Tongue (tissue), 3 donors: ENCODE measurements at places on chromosomes 12 and 14.

- peak; percentile 45 for DNase-seq
Observed at GRCh38 chr12:52434081-52434733, at the start of gene KRT75. KRT75 (minus strand) TSS chr12:52434371; CDS start chr12:52434304, 67 bp downstream.

DNA sequence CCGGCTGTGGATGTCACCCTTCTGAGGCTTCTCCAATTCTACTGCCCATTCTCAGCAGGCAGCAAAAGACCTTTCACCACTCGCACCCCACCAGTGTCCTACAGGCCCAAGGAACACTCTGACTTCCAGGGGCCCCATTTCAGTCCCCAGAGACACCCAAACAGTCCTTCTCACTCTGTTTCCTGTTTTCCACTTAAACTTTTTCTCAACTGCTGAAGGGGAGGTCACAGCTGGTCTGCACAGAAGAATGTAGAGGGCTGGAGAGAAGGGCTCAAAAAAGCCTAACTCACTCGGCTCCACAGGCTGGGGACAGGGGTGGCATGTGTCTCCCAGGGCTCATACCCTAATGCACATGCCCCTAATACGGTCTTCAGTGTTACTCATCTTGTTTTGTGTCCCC lies 4.2 kb upstream of the DTX1 start:
- DNase-seq = no peak

GRCh38 chr14:104925855-104926609 lies 1.4 kb downstream of the PLD4 start:
- no peak for DNase-seq

DNA sequence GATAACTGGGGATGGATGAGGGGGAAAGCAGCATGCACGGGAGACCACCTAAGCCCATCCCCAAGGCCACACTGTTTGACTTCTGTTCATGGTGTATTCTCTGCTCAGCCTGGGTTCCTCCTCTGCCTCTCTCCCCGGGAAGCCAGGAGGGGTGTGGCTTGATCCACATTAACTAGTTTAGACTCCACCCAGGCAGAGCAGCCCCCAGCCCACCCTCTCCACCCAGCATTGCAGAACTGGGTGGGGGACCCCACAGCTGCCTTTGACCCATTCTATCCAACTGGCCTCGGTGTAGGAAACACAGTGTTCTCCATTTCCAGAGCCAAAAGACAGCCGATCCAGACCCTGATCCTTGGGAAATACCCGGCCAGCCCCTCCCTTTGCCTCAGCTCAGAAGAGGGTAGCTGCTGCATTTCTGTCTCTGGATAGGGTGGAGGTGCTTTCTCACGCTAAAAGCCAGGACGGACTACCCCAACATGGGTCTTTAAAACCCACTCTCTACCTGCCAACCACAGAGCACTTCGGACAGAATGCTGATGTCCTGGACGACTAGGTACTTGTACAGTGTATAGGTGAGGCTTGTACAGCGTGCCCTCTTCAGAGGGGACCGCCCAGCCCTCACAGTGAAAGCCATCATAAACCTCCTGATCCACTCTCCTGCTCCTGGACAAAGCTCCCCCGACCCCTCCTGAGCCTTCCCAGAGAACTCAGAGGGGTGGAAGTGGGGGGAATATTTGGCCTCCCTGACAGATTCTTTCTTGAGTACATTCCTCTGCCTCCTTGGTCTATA lies 9.4 kb downstream of the SPRYD3 start:
- peak; percentile 50 for DNase-seq

DNA sequence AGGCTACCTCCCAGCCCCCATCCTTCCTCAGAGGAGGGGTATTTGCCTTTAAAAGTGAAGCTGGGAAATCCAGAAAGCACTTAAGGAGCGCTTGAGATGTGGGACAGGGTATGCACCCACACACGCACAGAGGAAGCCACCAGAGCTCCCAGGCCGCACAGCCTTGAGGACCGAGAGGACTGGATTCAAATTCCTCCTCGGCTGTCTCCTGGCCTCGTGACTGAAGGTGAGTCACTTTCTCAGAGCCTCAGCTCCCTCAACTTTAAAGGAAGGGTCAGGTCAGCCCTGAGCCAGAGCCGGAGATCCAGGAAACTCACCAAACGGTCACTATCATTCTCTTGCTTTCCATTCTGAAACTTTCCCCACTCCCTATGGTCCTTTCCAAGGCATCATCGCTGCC lies 37.6 kb downstream of the BCL11B start:
- no peak for DNase-seq

- peak; percentile 45 for DNase-seq
Observed at GRCh38 chr14:22821193-22822015, 6.2 kb upstream of the SLC7A7 start.

GRCh38 chr12:56146492-56147460 lies 5.6 kb upstream of the MYL6B start:
- no peak for DNase-seq

DNA sequence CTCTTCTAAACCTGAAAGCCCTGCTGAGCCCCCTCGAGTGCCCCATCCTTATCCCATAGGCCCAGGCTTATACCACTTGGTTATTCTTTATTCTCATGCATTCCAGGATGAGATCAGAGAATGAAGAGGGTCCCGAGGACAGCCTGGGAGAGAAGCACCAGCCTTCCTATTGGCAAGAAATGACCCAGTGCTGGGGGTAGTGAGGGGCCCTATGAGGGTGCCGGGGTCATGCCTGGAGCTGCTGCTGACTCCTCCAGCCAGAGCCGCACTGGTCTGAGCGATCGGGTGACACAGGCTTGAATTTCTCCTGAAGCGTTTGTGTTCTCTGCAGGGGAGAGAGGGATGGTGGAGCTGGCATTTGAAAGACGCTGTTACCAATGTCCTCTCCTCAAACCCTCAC lies 18.1 kb downstream of the MORN3 start:
- DNase-seq = peak; percentile 33

- DNase-seq = no peak
Observed at GRCh38 chr12:65319688-65320200, 41.3 kb downstream of the MSRB3 start.

GRCh38 chr14:97298331-97298730 lies 501.1 kb downstream of the VRK1 start:
- no peak for DNase-seq

GRCh38 chr12:112179341-112179740 lies 54.0 kb downstream of the TRAFD1 start:
- no peak for DNase-seq

DNA sequence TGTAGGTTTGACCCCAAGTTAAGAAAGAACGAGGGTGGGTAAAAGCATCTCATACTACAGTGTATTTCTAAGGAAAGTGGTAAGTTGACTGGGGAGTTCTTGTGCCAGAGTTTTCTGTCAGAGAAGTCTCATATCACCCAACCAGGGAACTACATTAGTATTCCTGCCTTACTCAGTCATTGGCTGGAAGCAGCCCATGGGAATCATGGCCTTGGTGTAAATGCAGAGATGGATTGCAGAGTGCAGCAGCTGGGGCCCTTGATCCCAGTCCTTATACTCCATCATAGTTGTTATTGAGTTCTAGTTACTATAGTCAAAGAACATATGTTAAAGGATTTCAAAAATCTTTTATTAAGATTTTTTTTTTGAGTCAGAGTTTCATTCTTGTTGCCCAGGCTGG lies 105.8 kb downstream of the MNAT1 start:
- peak; percentile 79 for DNase-seq

DNA sequence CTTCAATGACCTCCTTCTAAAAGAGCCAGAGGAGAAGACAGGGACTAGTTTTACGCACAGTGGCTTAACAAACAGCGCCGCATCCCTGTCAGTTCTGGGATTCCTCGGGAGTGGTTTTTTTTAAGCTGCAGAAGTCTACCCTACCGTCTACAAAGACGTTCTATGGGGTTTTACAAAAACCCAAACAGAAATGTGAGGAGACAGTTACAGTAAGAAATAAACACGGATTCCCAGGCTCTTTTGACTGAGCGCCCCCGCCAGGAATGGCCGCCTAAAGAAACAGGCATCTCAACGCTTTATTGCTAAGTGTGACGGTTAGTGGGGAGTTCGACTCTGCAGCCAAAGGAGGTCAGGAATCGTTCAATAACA lies 484 bp downstream of the ALKBH1 start:
- peak; percentile 53 for DNase-seq

GRCh38 chr12:1830981-1831963 lies 10.9 kb downstream of the LRTM2 start:
- peak; percentile 95 for DNase-seq

DNA sequence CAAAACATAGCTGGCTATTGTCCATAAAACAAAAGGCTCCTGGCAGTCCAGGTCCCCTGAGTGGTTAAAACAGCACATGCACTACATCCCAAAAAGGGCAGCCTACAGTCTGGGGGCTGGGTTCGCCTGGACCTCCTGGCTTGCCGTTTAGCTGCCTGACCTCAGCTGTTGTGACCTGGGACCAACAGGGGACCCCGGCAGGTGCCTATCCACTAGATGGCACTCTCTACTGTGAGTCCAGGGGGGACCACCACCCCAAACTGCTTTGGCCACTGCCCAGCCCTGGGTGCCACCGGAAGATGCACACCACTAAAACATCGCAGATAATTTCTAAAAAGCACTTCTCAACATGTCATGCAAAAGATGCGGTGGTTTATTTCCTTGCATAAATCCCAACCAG lies 2.9 kb upstream of the RTL1 start:
- peak; percentile 24 for DNase-seq

DNA sequence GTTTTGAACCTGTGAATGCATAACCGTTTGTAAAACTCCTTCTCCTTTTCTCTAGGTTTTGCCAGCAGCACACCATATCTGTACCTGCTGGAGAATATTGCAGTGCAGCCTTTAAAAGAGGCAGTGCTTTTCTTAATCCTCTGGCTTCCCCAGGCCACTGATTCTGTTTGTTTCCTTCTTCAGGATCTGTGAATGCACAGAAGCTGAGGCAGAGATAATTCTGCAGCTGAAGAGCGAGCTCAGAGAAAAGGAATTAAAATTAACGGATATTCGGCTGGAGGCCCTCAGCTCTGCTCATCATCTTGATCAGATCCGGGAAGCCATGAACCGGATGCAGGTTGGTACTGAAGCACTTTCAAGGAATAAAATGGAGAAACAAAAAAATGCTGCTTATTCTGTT lies 348.7 kb downstream of the NAV3 start:
- no peak for DNase-seq

GRCh38 chr14:65415613-65416012 lies 3.1 kb downstream of the FUT8 start:
- no peak for DNase-seq

GRCh38 chr12:93009533-93009932 lies 80.4 kb upstream of the EEA1 start:
- no peak for DNase-seq

- DNase-seq = peak; percentile 87
Observed at GRCh38 chr12:65568517-65568916, 255.8 kb upstream of the HMGA2 start.

GRCh38 chr14:39977198-39977597 lies 545.0 kb upstream of the FBXO33 start:
- no peak for DNase-seq

DNA sequence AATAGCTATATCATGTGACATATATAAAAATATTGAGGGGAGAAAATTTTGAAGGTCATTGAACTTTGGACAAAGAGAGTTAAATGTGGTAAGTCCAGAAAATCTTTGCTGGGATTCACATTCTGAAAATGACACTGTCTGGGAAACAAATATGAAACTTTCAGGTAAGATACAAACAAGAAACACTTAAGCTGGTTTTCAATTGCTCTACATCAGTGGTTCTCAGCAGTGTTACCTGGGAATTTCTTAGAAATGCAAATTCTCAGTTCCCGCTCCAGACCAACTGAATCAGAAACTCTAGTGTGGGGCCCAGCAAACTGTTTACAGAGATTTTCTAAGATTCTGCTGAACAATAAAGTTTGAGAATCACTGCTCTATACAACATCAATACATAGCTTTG lies 3.6 kb upstream of the CDK17 start:
- no peak for DNase-seq

GRCh38 chr14:101124815-101125214 lies 221.3 kb upstream of the RTL1 start:
- no peak for DNase-seq

- peak; percentile 49 for DNase-seq
Observed at GRCh38 chr14:32134448-32135097, 57.5 kb downstream of the ARHGAP5 start.

DNA sequence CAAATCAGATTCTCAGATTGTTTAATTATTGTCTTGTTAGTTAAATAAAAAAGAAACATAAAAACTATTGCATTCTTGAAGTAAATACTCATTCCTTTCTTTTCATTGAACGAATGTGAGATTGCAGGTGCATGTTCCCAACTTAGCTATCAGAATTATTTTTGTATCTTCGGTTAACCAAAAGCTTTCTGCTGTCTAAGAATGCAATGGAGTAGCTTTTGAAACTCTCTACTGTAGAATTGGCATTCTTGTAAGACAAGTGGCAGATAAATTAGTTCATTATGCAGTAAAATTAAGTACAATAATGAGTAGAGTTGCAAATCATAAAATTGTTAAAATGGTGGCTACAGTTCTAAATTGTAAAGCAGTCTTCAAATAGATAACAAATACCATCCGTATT lies 298.1 kb downstream of the ACSS3 start:
- DNase-seq = no peak

GRCh38 chr12:49868952-49869815 lies 26.3 kb upstream of the BCDIN3D start:
- DNase-seq = peak; percentile 97

- DNase-seq = peak; percentile 22
Observed at GRCh38 chr14:40417777-40418401, 985.7 kb upstream of the FBXO33 start.

GRCh38 chr12:42854208-42854607 lies 264.7 kb upstream of the PRICKLE1 start:
- DNase-seq = peak; percentile 38

GRCh38 chr14:68450391-68451120 lies 342.3 kb downstream of the ZFP36L1 start:
- DNase-seq = no peak

- peak; percentile 82 for DNase-seq
Observed at GRCh38 chr12:13275241-13276085, 78.9 kb downstream of the EMP1 start.

GRCh38 chr14:54737132-54737711 lies 165.4 kb downstream of the GCH1 start:
- no peak for DNase-seq

DNA sequence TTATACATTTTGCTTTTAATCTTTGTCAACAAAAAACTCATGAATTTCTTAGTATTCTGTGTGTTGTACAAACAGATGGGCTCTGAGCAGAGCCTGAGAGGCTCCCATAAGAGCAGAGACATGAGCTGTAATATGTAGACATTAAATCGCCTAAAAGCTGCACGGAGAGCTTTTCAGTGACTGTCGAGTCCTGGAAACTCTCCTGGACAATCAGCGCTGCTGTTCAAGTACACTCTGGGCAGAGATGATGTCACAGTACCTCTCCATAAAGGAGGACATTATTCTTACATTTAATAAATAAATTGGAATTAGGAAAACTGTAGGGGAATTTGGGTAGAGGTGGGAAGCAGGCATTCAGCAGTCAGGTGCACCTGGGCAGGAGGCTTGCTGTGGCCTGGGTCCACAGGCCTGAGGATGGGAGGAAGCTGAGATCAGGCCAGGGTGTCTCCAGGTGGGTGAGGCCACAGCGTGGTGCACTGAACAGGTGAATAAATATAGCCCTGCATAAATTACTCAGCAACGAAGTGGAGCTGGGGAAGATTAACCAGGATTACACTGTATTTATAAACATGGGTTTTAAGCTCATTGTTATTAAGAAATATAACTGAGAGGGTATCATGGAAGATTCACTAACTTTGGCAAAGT lies 13.3 kb upstream of the TCL1A start:
- DNase-seq = no peak

- DNase-seq = no peak
Observed at GRCh38 chr14:74141703-74142102, 56.9 kb downstream of the LIN52 start.

- DNase-seq = no peak
Observed at GRCh38 chr14:33362934-33363333, 424.3 kb downstream of the NPAS3 start.
